ENCODE measurements at places on chromosomes 3 and 15.

DNA sequence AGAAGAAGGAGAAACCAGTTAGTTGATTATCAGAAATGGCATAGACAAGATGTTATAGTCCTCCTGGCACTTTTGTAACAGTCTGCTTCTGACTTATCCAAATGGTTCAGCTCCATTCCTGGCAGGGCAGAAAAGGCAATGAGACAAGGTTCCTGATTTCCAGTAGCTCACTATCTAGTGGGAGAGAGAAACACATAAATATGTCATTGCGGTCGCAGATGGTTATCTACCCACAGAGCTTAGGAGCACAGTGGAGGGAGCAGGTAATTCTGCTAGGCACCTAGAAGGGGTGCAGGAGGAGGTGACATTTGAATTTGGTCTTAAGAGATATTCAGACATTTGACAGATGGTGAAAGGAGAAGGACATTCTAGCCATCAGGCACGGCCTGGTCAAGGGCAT, 78.1 kb downstream of the TAMM41 start:
- DNase-seq, result no peak

GRCh38 chr3:12194209-12194608, 35.5 kb upstream of the TIMP4 start:
- peak; percentile 99 for DNase-seq

DNA sequence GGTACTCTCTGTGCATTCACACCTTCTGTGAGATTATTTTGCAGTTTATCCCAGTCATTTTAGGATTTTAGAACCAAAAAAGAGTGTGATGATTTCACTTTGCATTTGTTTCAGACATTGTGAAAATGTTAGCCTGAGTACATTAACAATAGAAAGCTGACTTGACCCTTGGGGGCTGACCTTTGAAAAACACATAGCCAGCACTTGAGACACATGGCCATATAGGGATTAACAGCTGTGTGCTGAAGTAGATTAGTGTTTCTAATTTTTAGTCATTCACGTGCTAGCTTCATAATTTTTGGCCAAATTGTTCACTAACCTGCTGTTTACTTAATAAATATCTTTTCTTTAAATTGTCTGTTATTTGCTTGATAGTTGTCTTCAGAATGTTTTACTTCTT, 3.5 kb downstream of the FEM1B start:
- no peak for DNase-seq

GRCh38 chr3:149235599-149236424, 14.2 kb upstream of the CP start:
- DNase-seq, result no peak

- DNase-seq, result no peak
Observed at GRCh38 chr3:98557324-98558010, 25.7 kb downstream of the GPR15 start.

GRCh38 chr3:40267937-40268724, 41.4 kb upstream of the EIF1B start:
- DNase-seq, result peak; percentile 52

- peak; percentile 58 for DNase-seq
Observed at GRCh38 chr15:32706704-32707103, 11.1 kb upstream of the GREM1 start.

GRCh38 chr3:194443901-194444300, 42.9 kb downstream of the ATP13A3 start:
- DNase-seq, result no peak

- DNase-seq, result no peak
Observed at GRCh38 chr3:124997303-124998246, 58.2 kb downstream of the HEG1 start.

GRCh38 chr15:52183562-52184173, 7.5 kb downstream of the GNB5 start:
- DNase-seq, result peak; percentile 48

- no peak for DNase-seq
Observed at GRCh38 chr3:27923349-27924068, 201.4 kb upstream of the EOMES start.
